ENCODE measurements at places on chromosomes 6 and 20.

DNA sequence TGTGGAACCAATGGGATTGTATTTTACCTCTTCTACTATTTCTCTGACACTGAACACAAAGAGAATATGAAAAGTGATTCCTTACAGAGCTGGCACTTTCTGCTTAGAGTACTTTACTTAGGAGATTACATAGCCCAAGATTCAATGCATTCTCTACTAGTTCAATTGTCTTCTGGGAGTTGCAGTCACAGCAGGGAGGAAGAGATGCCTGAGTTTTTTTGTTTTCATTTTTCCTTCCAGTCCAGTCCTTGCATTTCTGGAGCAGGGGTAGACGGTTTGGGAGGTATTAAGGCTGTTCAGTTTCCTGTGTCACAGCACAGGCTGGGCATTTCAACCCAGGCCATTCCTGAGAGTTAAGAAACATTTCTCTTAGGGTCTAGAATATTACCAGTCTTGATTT, 42.0 kb upstream of the SLC2A12 start:
- DNase-seq: no peak

- DNase-seq: no peak
Measured at GRCh38 chr6:35190306-35190705, 23.4 kb upstream of the SCUBE3 start.

DNA sequence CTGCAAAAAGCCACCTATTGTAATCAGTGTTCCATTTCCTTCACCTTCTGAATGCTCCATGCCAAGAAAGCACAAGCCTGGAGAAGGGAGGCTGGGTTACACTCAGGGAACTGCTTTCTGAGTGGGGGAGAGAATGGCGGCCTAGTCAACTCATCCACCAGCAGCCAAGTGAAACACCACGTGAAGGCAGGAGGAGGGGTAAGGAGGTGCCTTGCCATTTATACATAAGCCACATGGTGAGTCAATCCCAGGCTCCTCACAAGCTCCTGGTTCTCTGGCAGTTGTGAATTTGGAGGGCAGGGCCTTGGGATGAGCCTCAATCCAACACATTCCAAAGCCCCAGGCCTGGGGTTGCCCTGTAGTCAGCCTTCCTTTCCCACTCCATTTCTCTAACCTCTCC, 149.4 kb downstream of the CD24 start:
- no peak for DNase-seq

DNA sequence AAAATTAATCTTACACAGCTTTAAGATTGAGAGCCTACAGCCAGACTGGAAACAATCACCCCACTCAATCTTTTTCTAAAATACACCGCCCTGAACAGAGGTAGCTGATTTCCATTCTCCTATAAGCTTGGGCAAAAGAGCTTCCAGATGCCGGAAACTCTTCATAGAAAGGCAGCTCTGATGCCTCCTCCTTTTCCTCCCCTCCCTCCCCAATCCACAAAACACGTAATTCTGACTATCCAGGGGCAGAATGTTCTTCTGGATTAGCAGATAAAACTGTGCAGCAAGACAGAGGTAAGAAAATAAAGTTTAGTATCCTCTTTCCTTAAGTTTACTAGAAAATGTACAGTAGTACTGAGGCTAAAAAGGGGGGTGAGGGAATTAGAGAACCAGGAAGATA, 15.8 kb downstream of the ADNP start:
- no peak for DNase-seq

GRCh38 chr6:31031095-31031494, 20.8 kb downstream of the MUC22 start:
- DNase-seq: no peak

- no peak for DNase-seq
Measured at GRCh38 chr6:97841763-97842162, 558.7 kb upstream of the MMS22L start.

GRCh38 chr6:5565971-5566370, 304.7 kb downstream of the FARS2 start:
- no peak for DNase-seq

- DNase-seq: no peak
Measured at GRCh38 chr6:166618866-166619761, 7.9 kb downstream of the RPS6KA2 start.

DNA sequence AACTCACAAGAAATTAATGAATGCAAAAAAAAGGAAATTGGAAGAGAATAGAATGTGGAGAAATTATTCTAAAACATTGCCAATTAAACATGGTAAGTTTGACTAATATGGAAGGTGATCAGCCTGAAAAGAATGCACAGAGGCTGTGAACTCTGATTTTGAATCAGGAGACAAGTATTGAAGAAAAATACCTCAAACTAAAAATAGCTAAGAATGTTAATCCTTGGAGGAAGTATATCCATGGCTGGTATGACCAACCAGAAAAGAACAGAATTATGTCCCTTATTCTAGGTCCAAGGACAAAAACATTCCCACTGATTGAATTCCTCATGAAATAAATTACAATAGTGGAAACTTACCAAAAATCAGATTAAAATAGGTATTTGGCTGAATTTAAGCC, 7.3 kb upstream of the RIMS1 start:
- no peak for DNase-seq

GRCh38 chr6:108594640-108595039, 33.9 kb downstream of the FOXO3 start:
- no peak for DNase-seq

DNA sequence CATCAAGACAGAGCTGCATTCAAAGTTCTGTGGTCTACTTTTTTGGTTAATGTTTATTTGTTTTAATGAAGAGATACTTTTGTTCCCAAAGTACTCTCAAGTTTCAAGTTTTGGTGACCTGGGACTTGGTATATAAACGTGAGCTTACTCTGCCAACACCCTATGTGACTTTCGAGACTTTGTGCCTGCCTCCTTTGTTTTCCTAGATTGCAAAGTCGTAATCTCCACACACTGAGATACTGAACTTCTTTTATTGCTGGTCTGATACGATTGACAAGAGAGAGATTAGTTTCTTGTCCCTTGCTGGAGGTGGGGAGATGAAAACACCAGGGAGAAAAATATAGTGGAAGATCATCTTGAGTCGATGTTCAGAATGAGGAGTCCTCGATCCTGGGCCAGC, 27.9 kb downstream of the PCNA start:
- no peak for DNase-seq

- DNase-seq: no peak
Measured at GRCh38 chr6:45498591-45498990, 120.9 kb upstream of the SUPT3H start.

- DNase-seq: no peak
Measured at GRCh38 chr6:50071921-50072320, 22.2 kb upstream of the DEFB112 start.

Measured in suppressor macrophage (primary cell).